CD14-positive monocyte (primary cell): ENCODE measurements at places on chromosomes 16 and 17.

- H3K36me3 ChIP-seq = peaks cover 54% of the 10 kb centered on the region
- H3K4me1 ChIP-seq = peaks cover 67% of the 10 kb centered on the region
- H3K4me3 ChIP-seq = no peak overlapping the region
- H3K27ac ChIP-seq = peak overlapping the region; percentile 89
- no peaks in the 10 kb centered on the region for H3K27me3 ChIP-seq
These were observed 5.8 kb downstream of the TRIM25 start for GRCh38 chr17:56908001-56908542.

- no peaks in the 10 kb centered on the region for H3K4me1 ChIP-seq
- no peaks in the 10 kb centered on the region for H3K27me3 ChIP-seq
- H3K36me3 ChIP-seq = no peaks in the 10 kb centered on the region
- H3K27ac ChIP-seq = no peak overlapping the region
These were observed 273.5 kb upstream of the RPL38 start for GRCh38 chr17:73929860-73930430.

- DNase-seq = no peak
- H3K27me3 ChIP-seq = peaks cover 54% of the 10 kb centered on the region
- peaks cover 75% of the 10 kb centered on the region for H3K4me1 ChIP-seq
- H3K27ac ChIP-seq = no peak overlapping the region
These were observed 2.0 kb upstream of the PSMB3 start for GRCh38 chr17:38750312-38751121.

GRCh38 chr17:49920030-49920769, 48.8 kb upstream of the DLX4 start:
- no peak for DNase-seq
- no peak overlapping the region for H3K4me3 ChIP-seq
- H3K27ac ChIP-seq = no peak overlapping the region
- no peaks in the 10 kb centered on the region for H3K36me3 ChIP-seq
- peaks cover 11% of the 10 kb centered on the region for H3K27me3 ChIP-seq
- H3K4me1 ChIP-seq = peaks cover 6% of the 10 kb centered on the region

- DNase-seq = peak; percentile 29
- no peak overlapping the region for H3K4me3 ChIP-seq
- no peaks in the 10 kb centered on the region for H3K36me3 ChIP-seq
- H3K27me3 ChIP-seq = no peaks in the 10 kb centered on the region
- H3K4me1 ChIP-seq = peaks cover 4% of the 10 kb centered on the region
- H3K27ac ChIP-seq = no peak overlapping the region
These were observed 439.5 kb downstream of the WWOX start for GRCh38 chr16:78538919-78539318.

DNA sequence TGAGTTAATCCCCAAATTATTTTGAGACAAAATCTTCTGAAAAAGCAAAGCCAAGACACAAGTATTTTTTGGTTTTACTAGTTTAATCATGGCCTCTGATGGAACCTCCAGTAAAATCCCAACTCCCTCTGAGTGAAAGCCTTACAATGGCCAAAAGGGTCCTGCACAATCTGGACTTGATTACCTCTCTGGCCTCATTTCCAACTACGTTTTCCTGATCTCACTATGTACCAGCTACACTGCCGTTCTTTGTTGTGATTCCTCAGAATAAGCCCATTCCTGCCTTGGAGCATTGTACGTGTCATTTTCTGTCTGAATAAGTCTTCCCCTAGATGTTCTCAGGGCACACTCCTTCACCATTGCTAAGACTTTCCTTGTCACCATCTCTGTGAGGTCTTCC, 37.3 kb downstream of the SPOP start:
- DNase-seq = no peak
- H3K27me3 ChIP-seq = no peaks in the 10 kb centered on the region
- no peak overlapping the region for H3K27ac ChIP-seq
- H3K4me3 ChIP-seq = no peak overlapping the region
- peaks cover 2% of the 10 kb centered on the region for H3K36me3 ChIP-seq

GRCh38 chr17:80523956-80524712, 20.5 kb upstream of the RPTOR start:
- no peaks in the 10 kb centered on the region for H3K4me1 ChIP-seq
- no peak for DNase-seq
- H3K4me3 ChIP-seq = no peak overlapping the region
- H3K27me3 ChIP-seq = no peaks in the 10 kb centered on the region
- no peak overlapping the region for H3K27ac ChIP-seq

DNA sequence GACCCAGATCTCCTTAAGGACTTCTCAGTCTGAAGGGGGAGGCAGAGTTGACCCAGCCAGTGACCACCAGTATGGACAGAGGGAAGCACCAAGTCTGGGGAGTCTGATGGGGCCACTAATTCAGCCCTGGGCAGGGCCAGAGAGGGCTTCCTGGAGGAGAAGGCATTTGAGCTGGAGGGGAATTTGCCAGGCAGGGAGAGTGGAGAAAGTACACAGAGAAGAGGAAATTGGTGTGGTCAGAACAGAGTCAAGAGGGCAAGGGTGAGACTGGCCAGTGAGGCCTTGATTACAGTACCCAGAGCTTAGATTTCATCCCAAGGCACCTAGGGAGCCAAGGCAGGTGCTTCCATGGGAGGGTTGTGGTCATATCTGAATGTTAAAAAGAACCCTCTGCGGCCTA, 36.3 kb downstream of the MYO15A start:
- no peaks in the 10 kb centered on the region for H3K4me1 ChIP-seq
- DNase-seq = no peak
- no peak overlapping the region for H3K27ac ChIP-seq

DNA sequence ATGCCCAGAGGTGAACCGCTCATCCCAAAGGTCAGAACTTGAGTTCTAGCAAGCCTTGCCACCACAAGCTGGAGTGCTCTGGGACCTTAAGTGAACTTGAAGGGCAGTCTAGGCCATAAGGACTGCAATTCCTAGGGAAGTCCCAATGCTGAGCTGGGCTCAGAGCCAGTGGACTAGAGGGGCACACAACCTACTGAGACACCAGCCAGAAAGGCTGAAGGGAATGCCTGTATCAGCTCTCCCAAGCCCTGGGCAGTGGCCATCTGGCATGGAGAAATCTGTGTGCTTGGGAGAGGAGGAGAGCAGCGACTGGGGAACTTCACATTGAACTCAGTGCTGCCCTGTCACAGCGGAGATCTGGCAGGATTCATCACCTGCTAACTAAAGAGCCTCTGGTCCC, 201.3 kb downstream of the CEP112 start:
- no peak for DNase-seq
- no peaks in the 10 kb centered on the region for H3K4me1 ChIP-seq
- H3K36me3 ChIP-seq = no peaks in the 10 kb centered on the region
- H3K27me3 ChIP-seq = no peaks in the 10 kb centered on the region
- H3K4me3 ChIP-seq = no peak overlapping the region

DNA sequence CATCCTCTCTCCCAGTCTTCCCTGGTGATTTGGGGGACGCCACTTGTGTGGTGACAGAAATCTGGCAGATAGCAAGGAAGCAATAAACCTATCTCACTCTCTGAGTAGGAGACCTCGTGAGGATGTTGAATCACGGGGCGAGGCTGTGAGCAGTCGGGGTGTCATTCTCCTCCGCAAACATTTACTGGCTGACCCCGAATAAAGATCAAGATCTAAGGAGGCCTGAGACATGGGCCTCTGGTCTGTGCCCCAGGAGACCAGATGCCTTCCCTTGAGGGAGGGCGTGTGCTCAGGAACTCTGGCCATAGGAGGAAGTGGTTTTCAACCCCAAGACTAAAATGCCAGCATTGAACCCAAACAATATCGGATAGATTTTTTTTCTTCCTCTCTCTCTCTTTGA, 53.1 kb downstream of the FOXL1 start:
- DNase-seq = no peak
- no peaks in the 10 kb centered on the region for H3K27me3 ChIP-seq
- no peak overlapping the region for H3K4me3 ChIP-seq
- H3K36me3 ChIP-seq = no peaks in the 10 kb centered on the region
- no peaks in the 10 kb centered on the region for H3K4me1 ChIP-seq

DNA sequence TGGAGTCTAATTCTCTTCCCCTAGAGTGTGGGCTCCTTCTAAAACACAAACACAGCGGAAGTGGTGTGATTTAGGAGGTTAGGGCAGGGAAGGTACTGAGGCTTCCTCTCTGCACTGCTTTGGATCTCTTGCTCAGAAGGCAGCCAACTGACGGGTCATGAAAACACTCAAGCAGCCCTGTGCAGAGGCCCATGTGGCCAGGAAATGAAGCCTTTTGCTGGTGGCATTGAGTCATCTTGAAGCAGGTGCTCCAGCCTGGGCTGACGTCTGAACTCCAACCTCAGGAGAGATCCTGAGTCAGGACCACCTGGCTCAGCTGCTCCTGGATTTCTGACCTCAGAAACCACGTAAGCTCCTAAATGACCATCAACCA, 72.9 kb downstream of the MRM1 start:
- H3K36me3 ChIP-seq = no peaks in the 10 kb centered on the region
- no peak overlapping the region for H3K4me3 ChIP-seq
- H3K27me3 ChIP-seq = no peaks in the 10 kb centered on the region

- no peaks in the 10 kb centered on the region for H3K36me3 ChIP-seq
- DNase-seq = no peak
- H3K4me3 ChIP-seq = no peak overlapping the region
- no peak overlapping the region for H3K27ac ChIP-seq
- H3K27me3 ChIP-seq = no peaks in the 10 kb centered on the region
These were observed 379.0 kb upstream of the SOX9 start for GRCh38 chr17:71741836-71742235.

- H3K4me1 ChIP-seq = no peaks in the 10 kb centered on the region
- no peak for DNase-seq
- no peaks in the 10 kb centered on the region for H3K27me3 ChIP-seq
- H3K27ac ChIP-seq = no peak overlapping the region
- no peaks in the 10 kb centered on the region for H3K36me3 ChIP-seq
These were observed 252.2 kb upstream of the TOX3 start for GRCh38 chr16:52799149-52799548.

DNA sequence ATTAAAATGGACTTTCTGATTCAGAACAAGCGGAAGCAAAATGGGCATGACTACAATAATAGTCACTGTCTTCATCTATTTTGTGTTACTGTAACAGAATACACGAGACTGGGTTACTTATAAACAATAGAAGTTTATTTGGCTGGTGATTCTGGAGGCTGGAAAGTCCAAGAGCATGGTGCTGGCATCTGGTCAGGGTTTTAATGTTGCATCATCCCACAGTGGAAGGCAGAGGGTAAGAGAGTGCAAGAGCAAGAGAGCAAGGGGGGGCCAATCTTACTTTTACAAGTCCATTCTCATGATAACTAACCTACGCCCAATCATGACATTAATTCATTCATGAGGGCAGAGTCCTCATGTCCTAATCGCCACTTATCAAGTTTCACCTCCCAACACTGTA, 189.2 kb downstream of the TOX3 start:
- no peak overlapping the region for H3K27ac ChIP-seq
- H3K4me1 ChIP-seq = no peaks in the 10 kb centered on the region
- H3K27me3 ChIP-seq = no peaks in the 10 kb centered on the region
- no peak overlapping the region for H3K4me3 ChIP-seq
- DNase-seq = no peak

DNA sequence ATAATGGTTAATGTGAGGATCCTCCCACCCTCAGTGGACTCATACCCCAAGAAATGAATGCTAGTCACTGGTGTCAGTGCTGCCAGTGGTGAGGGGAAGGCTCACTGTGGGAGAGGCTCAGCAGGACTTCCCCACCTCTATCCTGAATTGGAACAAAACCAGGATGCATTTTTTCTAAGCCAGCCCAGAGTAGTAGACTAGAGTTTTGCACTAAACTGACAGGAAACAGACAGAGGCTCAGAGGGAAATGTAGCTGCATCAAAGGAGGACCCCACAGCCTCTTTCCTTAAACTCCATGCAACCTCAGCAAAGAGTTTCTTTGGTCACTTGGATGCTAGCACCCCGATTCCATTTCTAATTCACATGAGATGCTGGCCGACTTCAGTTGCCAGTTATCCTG, 10.7 kb upstream of the SKAP1 start:
- no peaks in the 10 kb centered on the region for H3K36me3 ChIP-seq
- H3K27me3 ChIP-seq = peaks cover 24% of the 10 kb centered on the region
- peaks cover 6% of the 10 kb centered on the region for H3K4me1 ChIP-seq
- no peak overlapping the region for H3K27ac ChIP-seq
- DNase-seq = no peak
- no peak overlapping the region for H3K4me3 ChIP-seq

DNA sequence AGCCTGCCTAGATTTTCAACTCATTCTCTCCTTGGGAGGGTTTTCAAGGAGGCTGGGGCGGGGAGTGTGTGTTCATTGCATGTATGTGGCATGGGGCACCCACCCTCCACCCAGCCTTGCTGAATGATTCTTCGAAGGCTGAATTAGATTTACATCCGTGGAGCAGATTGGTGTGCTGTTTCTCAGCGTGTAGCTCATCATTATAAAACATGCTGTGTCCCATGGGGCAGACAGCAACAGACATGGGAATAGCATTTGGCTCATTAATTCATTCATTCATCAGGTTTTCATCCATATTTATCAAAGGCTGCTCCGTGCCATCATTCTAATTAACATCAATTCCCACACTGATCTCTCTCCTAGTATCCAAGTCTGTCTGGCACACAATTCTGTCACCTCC, 10.6 kb upstream of the CD300A start:
- no peak overlapping the region for H3K27ac ChIP-seq
- peaks cover 19% of the 10 kb centered on the region for H3K4me1 ChIP-seq
- H3K4me3 ChIP-seq = no peak overlapping the region
- DNase-seq = no peak
- peaks cover 8% of the 10 kb centered on the region for H3K27me3 ChIP-seq
- H3K36me3 ChIP-seq = no peaks in the 10 kb centered on the region

GRCh38 chr17:19727501-19728078, 11.2 kb upstream of the SLC47A2 start:
- no peaks in the 10 kb centered on the region for H3K36me3 ChIP-seq
- peak; percentile 16 for DNase-seq
- no peaks in the 10 kb centered on the region for H3K27me3 ChIP-seq
- H3K27ac ChIP-seq = no peak overlapping the region
- no peak overlapping the region for H3K4me3 ChIP-seq

GRCh38 chr17:44085908-44086307, 15.4 kb downstream of the G6PC3 start:
- no peak overlapping the region for H3K27ac ChIP-seq
- no peaks in the 10 kb centered on the region for H3K27me3 ChIP-seq
- H3K4me1 ChIP-seq = no peaks in the 10 kb centered on the region
- peaks cover 77% of the 10 kb centered on the region for H3K36me3 ChIP-seq

DNA sequence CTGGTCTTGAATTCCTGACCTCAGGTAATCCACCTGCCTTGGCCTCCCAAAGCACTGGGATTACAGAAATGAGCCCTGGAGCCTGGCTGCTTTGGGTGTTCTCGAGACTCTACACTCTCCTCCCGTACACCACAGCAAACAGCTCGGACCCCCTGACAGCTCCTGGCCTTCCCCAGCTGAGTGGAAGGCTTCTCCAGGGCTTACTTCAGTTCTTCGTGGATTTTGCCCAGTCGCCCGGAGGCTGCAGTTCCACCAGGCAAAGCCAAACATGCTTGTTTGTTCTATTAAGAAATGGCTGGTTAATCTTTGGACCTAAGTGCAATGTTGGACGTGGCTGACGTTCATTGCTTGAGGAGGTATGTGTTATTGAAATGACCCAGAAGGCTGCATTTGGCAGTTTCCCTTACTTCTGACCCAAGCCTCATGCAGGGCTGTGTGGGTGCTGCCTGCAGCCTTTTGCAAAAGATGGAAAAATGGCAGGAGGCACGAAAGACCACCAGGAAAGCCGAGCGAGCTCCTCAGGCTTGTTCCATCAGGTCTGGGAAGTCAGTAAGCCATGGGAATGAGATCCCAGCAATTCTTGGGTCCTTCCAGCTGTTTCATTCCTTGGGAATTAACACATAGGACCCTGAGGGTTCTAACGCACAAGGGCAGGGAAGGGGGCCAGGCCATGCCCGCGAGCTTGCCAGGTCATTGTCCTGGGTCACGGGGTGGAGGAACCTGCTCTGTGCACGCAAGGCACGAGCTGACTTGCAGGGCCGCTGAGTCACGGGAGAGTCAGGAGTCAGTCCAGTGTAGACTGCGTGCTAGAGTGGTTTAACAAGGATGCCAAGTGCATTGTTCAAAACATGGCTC, 23.9 kb upstream of the KLHDC4 start:
- H3K36me3 ChIP-seq = no peaks in the 10 kb centered on the region
- DNase-seq = no peak
- no peak overlapping the region for H3K27ac ChIP-seq
- no peaks in the 10 kb centered on the region for H3K27me3 ChIP-seq
- peaks cover 12% of the 10 kb centered on the region for H3K4me1 ChIP-seq
- H3K4me3 ChIP-seq = no peak overlapping the region
